Gastrocnemius medialis (tissue), 4 donors: ENCODE measurements at places on chromosomes 3 and 15. TPM values are rescaled to one million over a fixed set of nuclear protein-coding genes. Genes with fewer than 3 reads are reported as not detected.

SLC28A2 gene
- total RNA-seq = not detected

CTXND1 gene
- total RNA-seq = not detected

ACKR2 gene
- total RNA-seq = 0.51 TPM

PROK2 gene
- total RNA-seq = not detected

CHL1 gene
- total RNA-seq = 2.9 TPM

BUB1B gene
- total RNA-seq = 1.8 TPM

THPO gene
- 0.69 TPM for total RNA-seq

NTRK3 gene
- total RNA-seq = 2.7 TPM

DLL4 gene
- 6.0 TPM for total RNA-seq

CSNK1G1 gene
- total RNA-seq = 5.3 TPM

DNA sequence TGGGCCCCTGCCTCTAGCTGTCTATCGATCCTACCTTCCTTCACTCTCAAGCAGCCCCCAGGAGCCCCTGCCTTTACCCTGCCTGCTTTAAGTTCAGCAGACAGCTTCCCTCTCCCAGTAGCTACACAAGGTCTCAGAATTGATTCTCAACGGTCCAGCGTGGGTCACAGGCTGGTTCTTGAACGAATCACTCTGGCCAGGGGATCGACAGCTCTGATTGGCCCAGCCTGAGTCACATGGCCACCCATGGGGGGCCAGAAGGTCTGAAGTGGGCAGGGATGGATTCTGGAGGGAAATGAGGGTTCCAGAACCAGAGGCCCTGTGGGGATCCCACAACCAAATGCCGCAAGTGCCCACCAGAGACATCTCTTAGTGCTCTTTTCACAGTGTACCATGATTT, 23.7 kb upstream of the CCDC174 start:
- no peak overlapping the region for H3K4me3 ChIP-seq
- H3K27ac ChIP-seq = no peak overlapping the region
- no peaks in the 10 kb centered on the region for H3K27me3 ChIP-seq
- DNase-seq = no peak
- H3K36me3 ChIP-seq = no peaks in the 10 kb centered on the region
- H3K4me1 ChIP-seq = peaks cover 7% of the 10 kb centered on the region

DNA sequence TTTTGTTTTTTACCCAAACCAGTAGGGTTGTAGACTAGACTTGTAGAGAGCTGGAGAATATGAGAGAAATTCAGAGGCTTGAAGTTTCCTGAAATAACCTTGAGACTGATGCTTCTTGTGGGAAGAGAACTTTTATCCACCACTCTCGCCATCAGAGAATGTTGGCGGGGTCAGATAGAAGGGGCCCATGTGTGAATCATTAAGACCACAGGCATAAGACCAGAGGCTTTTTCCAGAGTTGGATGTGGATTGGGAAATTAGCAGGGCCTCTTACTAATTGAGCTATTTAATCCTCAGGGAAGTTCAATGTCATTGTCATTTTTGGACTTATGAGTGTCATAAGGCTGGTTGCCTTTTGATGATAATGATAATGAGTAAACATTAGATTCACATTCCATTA, 246.9 kb upstream of the THRB start:
- no peaks in the 10 kb centered on the region for H3K36me3 ChIP-seq
- H3K27ac ChIP-seq = no peak overlapping the region
- no peak for DNase-seq
- H3K27me3 ChIP-seq = no peaks in the 10 kb centered on the region
- no peak overlapping the region for H3K4me3 ChIP-seq

- H3K27ac ChIP-seq = peak overlapping the region; percentile 14
- no peaks in the 10 kb centered on the region for H3K27me3 ChIP-seq
- no peak overlapping the region for H3K4me3 ChIP-seq
- peaks cover 22% of the 10 kb centered on the region for H3K4me1 ChIP-seq
- H3K36me3 ChIP-seq = peaks cover 11% of the 10 kb centered on the region
- DNase-seq = no peak
Observed at GRCh38 chr3:179196098-179196497, 47.9 kb downstream of the PIK3CA start.

DNA sequence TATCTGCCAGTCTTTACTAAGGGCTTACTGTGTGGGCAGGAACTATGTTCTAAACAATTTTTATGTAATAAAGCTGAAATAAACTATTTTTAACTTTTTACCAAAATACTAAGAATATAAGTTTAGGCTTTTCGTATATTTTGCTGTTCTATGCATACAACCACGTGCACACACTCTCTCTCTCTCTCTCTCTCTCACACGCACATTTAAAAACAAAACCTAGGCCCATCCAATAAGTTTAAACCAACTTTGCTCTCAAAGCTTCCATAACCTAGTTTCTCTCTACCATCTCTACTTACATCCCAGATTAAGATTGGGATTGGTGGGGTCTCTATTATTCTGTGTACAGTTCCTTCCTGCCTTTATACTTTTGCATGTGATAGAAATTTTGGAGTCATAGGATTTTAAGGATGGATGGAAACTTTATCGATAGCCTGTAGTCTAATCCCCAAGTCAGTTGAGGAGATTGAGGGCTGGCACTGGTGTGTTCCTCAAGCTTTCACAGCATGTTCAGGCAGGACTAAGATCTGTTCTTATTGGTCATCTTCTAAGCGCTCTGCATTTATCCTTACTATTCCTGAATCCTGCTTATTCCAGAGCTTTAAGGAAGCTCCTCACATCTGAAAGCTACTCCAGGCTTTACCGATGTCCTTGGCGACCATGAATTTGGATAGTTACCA, 1.8 kb downstream of the GPR171 start:
- no peak overlapping the region for H3K27ac ChIP-seq
- H3K27me3 ChIP-seq = no peaks in the 10 kb centered on the region
- H3K4me1 ChIP-seq = no peaks in the 10 kb centered on the region
- DNase-seq = no peak
- no peaks in the 10 kb centered on the region for H3K36me3 ChIP-seq

DNA sequence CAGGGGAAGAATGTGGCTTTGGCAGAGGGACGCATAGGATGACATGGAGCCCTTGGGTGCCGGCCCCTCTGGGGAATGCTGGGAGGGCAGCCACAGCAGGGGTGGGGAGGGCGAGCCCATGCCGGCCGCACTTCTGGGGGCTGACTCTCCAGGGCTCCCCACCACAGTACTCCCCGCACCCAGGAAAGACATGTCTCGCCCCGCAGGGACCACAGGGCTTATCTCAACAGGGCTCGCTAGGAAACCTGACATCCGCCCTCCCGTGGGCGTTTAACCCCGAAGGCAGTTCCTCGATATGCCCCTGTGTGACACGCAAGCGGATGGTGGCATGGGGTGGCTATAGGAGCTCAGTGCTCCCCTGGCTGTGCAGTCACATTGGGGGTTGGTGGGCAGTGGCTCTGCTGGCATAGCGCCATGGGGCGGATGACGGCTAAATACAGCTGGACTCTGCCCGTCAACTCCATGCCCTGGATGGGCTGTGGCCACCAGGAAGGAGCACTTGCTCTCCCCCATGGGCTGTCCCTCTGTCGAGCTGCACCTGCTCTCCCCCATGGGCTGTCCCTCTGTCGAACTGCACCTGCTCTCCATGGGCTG, 141.4 kb downstream of the ADAMTS17 start:
- H3K36me3 ChIP-seq = no peaks in the 10 kb centered on the region
- H3K27ac ChIP-seq = no peak overlapping the region
- H3K4me1 ChIP-seq = no peaks in the 10 kb centered on the region
- no peak for DNase-seq

DNA sequence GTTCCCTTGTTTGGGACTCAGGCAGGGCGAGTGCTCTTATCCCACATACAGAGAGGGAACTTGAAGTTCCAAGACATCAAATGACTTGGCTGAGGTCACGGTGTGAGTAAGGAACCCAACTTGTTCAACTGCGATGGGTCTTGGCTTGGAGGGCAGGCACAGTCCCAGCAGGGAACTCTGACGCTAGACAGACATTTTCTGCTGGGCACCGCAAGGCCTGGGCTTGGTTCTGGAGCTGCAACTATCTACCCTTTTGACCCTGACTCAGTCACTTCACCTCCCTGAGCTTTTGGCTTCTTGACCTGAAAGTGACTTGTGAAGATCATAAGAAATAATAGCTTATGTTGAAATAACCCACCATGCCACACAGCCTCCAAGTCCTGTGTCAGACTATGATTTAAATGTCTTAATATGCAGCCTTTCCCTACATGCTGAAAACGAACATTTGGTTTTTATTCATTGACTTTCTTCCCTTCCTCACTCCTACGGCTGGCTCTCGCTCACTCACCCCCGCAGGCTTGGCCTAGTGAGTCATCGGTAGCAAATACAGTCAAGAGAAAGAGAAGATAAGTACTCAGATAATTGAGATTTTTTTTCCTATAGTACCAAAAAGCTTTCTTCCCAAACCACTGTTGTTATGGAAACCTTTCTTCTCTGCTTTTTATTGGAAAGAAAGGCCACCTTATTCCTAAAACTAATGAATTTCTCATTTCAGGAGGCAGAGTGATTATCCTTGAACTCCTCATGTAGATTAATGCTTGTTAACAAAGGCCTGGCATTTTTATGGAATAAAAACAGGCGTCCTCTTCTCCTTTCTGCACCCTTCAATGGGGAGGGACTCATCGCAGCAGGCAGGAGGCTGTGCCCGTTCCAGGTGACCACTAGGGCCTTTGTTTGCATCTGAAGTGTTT, 178.4 kb downstream of the ATP10A start:
- peak overlapping the region; percentile 46 for H3K27ac ChIP-seq
- no peak overlapping the region for H3K4me3 ChIP-seq
- no peaks in the 10 kb centered on the region for H3K36me3 ChIP-seq
- no peaks in the 10 kb centered on the region for H3K27me3 ChIP-seq
- peaks cover 12% of the 10 kb centered on the region for H3K4me1 ChIP-seq
- peak; percentile 58 for DNase-seq

- DNase-seq = no peak
- H3K27ac ChIP-seq = no peak overlapping the region
- no peaks in the 10 kb centered on the region for H3K36me3 ChIP-seq
Observed at GRCh38 chr3:156637480-156638022, 36.8 kb upstream of the TIPARP start.

DNA sequence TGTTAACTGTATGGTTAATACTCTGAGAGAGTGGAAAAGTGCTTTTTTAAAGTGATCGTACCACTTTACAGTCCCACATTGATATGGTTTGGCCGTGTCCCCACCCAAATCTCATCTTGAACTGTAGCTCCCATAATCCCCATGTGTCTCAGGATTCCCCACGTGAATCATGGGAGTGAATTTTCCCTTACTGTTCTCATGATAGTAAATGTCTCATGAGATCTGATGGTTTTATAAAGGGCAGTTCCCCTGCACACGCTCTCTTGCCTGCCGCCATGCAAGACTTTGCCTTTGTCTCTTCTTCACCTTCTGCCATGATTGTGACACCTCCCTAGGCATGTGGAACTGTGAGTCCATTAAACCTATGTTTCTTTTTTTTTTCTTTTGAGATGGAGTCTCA, 109.2 kb downstream of the TCF12 start:
- no peak overlapping the region for H3K4me3 ChIP-seq
- no peak overlapping the region for H3K27ac ChIP-seq
- H3K36me3 ChIP-seq = no peaks in the 10 kb centered on the region
- no peak for DNase-seq
- peaks cover 46% of the 10 kb centered on the region for H3K4me1 ChIP-seq

DNA sequence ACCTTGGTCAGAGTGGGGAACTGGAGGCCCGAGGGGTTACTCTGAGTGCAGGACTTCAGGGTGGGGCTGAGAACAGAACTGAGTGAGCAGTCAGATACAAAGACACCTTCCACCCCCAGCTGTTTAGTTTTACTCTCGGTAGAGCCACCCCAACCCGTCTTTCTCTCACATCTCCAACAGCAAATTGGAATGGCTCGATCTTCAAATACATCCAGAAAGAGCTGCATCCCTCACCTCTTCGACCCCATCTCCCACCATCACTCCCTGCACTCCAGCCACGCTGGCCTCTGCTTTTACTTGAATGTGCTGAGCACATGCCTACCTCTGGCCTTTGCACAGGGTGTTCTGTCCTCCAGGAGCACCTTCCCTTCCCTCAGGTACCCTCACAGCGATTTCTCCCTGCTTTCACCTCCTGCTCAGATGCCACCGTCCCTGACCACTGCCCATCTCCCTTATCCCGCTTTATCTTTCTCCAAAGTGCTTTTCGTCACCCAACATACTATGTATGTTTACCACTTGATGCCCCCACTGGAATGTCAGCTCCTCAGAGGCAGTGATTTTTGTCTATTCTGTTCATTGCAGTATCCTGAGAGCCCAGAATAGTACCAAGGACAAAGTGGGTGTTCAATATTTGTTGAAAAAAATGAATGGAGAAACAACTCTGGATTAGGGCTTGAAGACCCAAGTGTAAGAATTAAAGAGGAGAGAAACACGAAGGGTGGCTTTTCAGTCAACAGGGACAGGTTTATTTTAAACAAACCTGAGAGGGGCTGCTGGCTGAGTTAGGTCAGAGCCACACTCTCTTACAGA, 4.4 kb downstream of the CHCHD4 start:
- no peak for DNase-seq
- no peaks in the 10 kb centered on the region for H3K27me3 ChIP-seq
- H3K27ac ChIP-seq = no peak overlapping the region
- H3K4me1 ChIP-seq = peaks cover 13% of the 10 kb centered on the region
- no peak overlapping the region for H3K4me3 ChIP-seq
- H3K36me3 ChIP-seq = peaks cover 26% of the 10 kb centered on the region

- no peak overlapping the region for H3K4me3 ChIP-seq
- H3K27me3 ChIP-seq = no peaks in the 10 kb centered on the region
- DNase-seq = no peak
Observed at GRCh38 chr15:69272139-69272538, 26.6 kb upstream of the PAQR5 start.

GRCh38 chr15:39376371-39376909, 204.4 kb upstream of the THBS1 start:
- H3K27ac ChIP-seq = no peak overlapping the region
- H3K27me3 ChIP-seq = no peaks in the 10 kb centered on the region
- no peak overlapping the region for H3K4me3 ChIP-seq

GRCh38 chr3:153679714-153680113, 441.5 kb upstream of the ARHGEF26 start:
- H3K36me3 ChIP-seq = no peaks in the 10 kb centered on the region
- no peak overlapping the region for H3K27ac ChIP-seq
- H3K4me1 ChIP-seq = no peaks in the 10 kb centered on the region
- no peaks in the 10 kb centered on the region for H3K27me3 ChIP-seq

GRCh38 chr3:30597131-30597768, 9.2 kb upstream of the TGFBR2 start:
- peaks cover 11% of the 10 kb centered on the region for H3K4me1 ChIP-seq
- H3K27me3 ChIP-seq = no peaks in the 10 kb centered on the region
- no peak overlapping the region for H3K4me3 ChIP-seq
- no peak for DNase-seq

GRCh38 chr3:122586098-122586497, 8.6 kb downstream of the PARP15 start:
- H3K36me3 ChIP-seq = no peaks in the 10 kb centered on the region
- H3K4me1 ChIP-seq = no peaks in the 10 kb centered on the region
- no peak for DNase-seq
- no peak overlapping the region for H3K4me3 ChIP-seq
- no peaks in the 10 kb centered on the region for H3K27me3 ChIP-seq

DNA sequence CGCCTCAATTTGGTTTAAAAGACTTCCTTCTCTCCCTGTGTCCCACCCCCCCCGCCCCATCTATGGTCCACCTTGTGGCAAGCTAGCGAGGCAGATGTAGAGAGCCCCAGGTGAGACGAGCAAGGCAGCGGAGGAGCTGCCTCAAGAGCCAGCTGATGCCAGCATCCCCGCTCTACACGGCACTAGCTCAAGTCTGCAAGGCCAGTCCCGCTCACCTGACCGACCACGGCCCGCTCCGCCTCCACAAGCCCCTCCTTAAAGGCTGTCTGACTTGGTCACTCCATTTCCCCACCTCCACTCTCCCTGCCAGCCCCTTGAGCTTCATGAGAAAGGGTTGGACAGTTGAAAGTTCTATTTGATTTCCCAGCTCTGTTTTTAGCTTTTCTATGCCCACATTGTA, 56.2 kb upstream of the IGF1R start:
- H3K4me1 ChIP-seq = no peaks in the 10 kb centered on the region
- no peak for DNase-seq
- peaks cover 10% of the 10 kb centered on the region for H3K27me3 ChIP-seq
- H3K27ac ChIP-seq = no peak overlapping the region
- no peak overlapping the region for H3K4me3 ChIP-seq
- H3K36me3 ChIP-seq = no peaks in the 10 kb centered on the region
